Lung (tissue), 17 donors: ENCODE measurements at places on chromosomes 1 and 21.
A peak's percentile ranks its signal among the peaks of the same experiment; 100 is the strongest.

DNA sequence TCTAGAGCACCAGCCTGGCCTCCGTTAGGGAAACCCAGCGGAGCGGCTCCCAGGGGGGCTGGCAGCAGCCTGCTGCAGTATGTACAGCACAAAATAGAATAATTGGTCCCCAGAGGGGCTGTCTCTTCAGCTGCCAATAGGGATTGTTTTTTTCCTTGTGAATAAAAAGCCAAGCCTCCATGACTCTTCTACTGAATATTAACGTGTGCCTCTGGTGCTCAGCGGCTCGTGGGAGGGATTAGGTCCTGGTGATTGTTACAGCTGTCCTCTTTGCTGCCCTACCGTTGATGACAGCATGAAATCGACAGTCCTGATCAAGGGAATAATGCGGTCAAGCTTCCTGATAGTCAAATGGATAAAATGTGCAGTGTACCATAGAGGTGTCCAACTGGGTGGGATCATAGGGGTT lies 190.7 kb upstream of the RUNX1 start:
- H3K36me3 ChIP-seq, result no peaks in the 10 kb centered on the region
- H3K4me1 ChIP-seq, result no peaks in the 10 kb centered on the region
- H3K27me3 ChIP-seq, result peaks cover 2% of the 10 kb centered on the region
- no peak for DNase-seq
- H3K27ac ChIP-seq, result no peak overlapping the region
- no peak overlapping the region for H3K4me3 ChIP-seq

DNA sequence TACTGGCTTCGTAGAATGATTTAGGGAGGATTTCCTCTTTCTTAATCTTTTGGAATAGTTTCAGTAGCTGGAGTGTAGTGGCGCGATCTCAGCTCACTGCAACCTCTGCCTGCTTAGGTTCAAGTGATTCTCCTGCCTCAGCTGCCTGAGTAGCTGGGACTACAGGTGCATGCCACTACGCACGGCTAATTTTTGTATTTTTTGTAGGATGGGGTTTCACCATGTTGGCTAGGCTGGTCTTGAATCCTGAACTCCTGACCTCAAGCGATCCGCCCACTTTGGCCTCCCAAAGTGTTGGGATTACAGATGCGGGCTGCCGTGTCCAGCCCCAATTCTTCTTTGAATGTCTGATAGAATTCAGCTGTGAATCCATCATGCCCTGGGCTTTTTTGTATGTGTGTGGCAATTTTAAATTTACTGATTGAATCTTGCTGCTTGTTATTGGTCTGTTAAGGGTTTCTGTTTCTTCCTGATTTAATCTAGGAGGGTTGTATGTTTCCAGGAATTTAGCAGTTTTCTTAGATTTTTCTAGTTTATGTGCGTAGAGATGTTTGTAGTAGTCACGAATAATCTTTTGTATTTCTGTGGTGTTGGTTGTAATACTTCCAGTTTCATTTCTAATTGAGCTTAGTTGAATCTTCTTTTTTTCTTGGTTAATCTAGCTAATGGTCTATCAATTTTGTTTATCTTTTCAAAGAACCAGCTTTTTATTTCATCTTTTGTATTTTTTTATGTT lies 15.3 kb downstream of the MAN1C1 start:
- peak; percentile 18 for DNase-seq
- no peaks in the 10 kb centered on the region for H3K27me3 ChIP-seq
- H3K27ac ChIP-seq, result peak overlapping the region; percentile 40

- H3K27ac ChIP-seq, result no peak overlapping the region
- H3K4me3 ChIP-seq, result peak overlapping the region; percentile 60
- H3K36me3 ChIP-seq, result no peaks in the 10 kb centered on the region
These were observed 823 bp upstream of the PRKAA2 start for GRCh38 chr1:56644064-56644918.

- no peaks in the 10 kb centered on the region for H3K27me3 ChIP-seq
- no peak overlapping the region for H3K27ac ChIP-seq
- no peak for DNase-seq
These were observed 116.1 kb downstream of the DENND1B start for GRCh38 chr1:197659171-197659570.

DNA sequence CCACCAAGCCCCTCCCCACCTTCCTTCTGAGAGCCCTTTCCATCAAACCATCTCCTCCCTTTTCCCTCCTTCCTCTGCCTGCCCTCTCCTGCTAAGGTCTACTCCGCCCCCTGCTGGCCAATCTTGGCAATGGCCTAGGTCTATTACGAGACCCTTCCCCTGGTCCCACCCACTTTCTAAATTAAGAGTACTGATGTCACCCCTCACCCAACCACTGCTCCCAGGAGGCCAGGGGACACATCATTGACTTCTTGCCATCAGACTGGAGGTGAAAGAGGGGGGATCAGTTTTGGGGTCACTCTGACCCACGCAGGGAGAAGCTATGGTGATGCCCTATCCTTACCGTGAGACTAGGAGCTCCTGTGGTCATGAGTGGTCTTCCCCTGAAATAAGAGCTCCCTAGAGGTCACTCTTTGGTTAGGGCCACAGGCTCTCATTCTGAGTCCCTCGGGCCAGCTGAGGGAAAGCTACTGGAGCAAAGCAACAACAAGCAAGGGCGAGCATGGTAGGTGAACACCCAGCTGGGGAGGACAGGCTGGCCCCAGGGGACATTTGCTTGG lies 34.6 kb upstream of the S100A7 start:
- H3K4me3 ChIP-seq, result no peak overlapping the region
- H3K4me1 ChIP-seq, result peaks cover 33% of the 10 kb centered on the region
- no peaks in the 10 kb centered on the region for H3K36me3 ChIP-seq
- peak; percentile 73 for DNase-seq
- no peak overlapping the region for H3K27ac ChIP-seq
- no peaks in the 10 kb centered on the region for H3K27me3 ChIP-seq

DNA sequence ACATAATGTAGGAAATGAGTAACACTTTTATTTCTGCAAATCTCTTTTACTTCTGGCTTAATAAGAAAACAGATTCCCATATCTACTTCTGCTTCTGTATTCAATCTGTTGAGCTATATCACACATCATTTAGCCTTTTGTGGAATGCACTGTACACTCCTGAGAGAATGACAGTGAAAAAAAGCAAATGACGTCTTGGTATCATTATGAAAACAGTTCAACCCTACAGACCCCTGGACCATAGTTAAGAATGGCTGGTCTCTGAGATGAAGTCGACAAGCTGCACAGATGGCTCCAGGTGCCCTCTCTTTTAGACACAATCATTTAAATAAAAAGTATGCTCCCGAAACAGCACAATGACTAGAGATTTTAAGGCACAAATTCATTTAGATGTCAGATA lies 247.0 kb downstream of the RERE start:
- H3K4me3 ChIP-seq, result no peak overlapping the region
- H3K27me3 ChIP-seq, result no peaks in the 10 kb centered on the region
- no peak overlapping the region for H3K27ac ChIP-seq
- H3K36me3 ChIP-seq, result no peaks in the 10 kb centered on the region
- peaks cover 24% of the 10 kb centered on the region for H3K4me1 ChIP-seq
- DNase-seq, result no peak

DNA sequence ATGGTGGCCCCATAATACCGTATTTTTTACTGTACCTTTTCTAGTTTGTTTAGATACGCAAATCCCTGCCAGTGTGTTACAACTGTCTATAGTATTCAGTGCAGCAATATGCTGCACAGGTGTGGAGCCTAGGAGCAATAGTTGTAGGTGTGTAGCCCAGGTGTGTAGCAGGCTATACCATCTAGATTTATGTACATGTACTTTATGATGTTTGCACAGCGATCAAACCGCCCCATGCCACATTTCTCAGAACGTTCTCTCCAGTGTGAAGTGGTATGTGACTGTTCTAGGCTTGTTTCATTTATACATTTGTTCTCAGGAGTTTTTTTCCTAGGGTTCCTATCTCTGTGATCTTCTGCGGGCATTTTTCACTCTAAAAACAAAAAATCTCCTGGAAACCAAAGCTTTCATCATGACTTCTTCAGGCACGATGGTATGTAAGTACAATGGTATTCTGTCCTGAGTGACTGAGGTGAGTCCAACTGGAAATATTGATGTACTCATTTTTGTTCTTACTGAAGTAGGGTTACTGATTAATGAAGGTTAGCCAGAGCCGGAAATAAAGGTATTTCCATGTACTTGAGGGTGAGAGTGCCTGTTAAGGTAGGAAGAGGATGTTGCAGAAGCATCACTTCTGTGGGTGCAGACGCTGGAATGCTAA lies 153.0 kb downstream of the GABPA start:
- H3K27ac ChIP-seq, result no peak overlapping the region
- DNase-seq, result no peak
- no peak overlapping the region for H3K4me3 ChIP-seq
- peaks cover 7% of the 10 kb centered on the region for H3K36me3 ChIP-seq
- no peaks in the 10 kb centered on the region for H3K27me3 ChIP-seq

DNA sequence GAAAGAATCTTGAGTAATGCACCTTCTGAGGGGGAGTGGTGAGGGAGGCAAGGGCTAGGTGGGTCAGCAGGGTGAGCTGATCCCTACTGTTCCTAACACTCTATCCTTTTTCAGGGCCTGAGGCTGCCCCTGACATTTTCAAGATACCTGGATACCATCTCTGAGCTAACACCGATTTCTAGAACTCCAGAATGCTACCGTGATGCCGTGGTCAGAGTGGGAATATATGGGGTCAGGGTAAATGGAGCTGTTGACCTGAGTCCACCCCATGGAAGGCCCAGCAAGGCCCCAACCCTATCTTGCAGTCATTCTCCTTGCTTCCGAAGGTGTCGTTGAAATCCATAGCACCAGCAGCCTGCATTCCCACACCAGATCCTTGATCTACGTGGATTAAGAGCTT lies 18.0 kb upstream of the PTPRF start:
- H3K27ac ChIP-seq, result no peak overlapping the region
- no peaks in the 10 kb centered on the region for H3K4me1 ChIP-seq
- DNase-seq, result no peak
- no peaks in the 10 kb centered on the region for H3K36me3 ChIP-seq

DNA sequence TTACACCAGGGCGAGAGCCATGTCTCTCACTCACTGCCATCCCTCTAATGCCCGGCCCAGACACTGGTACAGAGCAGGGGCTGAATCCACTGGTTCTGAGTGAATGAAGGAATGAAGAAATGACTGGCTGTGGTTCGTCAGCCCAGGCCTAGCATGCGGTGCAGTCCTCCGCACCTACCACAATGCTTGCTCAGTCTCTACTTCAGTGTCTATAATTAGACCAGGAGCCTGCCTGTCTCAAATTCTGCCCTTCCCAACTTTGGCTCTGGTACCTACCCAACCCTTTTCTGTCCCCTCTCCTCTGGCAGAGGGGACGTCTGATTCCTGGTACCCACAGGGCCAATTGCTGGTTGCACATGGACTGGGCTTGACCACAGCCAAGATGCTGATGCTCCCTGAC lies 118.2 kb upstream of the GRIK3 start:
- no peaks in the 10 kb centered on the region for H3K4me1 ChIP-seq
- H3K27ac ChIP-seq, result no peak overlapping the region
- H3K27me3 ChIP-seq, result no peaks in the 10 kb centered on the region
- DNase-seq, result no peak

DNA sequence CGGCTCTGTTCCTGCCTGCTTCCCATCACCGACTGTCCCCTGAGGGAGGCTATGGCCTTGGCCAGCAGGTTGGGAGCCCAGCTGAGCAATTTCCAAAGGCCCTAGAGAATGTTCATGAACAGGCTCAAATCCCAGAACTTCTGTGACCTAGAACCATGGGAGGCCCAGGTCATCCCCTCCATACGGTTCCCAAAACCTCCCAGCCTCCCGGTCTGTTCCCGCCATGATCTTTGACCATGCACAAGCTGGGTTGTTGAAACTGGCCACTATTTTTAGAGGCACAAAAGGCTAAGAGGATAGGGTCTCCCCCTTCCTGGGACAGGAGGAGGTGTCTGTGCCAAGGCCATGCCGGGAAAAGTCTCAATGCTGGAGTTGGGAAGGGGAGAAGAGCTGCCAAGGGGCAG lies 27.5 kb downstream of the EPHA2 start:
- no peaks in the 10 kb centered on the region for H3K27me3 ChIP-seq
- DNase-seq, result no peak
- no peak overlapping the region for H3K4me3 ChIP-seq
- no peak overlapping the region for H3K27ac ChIP-seq

DNA sequence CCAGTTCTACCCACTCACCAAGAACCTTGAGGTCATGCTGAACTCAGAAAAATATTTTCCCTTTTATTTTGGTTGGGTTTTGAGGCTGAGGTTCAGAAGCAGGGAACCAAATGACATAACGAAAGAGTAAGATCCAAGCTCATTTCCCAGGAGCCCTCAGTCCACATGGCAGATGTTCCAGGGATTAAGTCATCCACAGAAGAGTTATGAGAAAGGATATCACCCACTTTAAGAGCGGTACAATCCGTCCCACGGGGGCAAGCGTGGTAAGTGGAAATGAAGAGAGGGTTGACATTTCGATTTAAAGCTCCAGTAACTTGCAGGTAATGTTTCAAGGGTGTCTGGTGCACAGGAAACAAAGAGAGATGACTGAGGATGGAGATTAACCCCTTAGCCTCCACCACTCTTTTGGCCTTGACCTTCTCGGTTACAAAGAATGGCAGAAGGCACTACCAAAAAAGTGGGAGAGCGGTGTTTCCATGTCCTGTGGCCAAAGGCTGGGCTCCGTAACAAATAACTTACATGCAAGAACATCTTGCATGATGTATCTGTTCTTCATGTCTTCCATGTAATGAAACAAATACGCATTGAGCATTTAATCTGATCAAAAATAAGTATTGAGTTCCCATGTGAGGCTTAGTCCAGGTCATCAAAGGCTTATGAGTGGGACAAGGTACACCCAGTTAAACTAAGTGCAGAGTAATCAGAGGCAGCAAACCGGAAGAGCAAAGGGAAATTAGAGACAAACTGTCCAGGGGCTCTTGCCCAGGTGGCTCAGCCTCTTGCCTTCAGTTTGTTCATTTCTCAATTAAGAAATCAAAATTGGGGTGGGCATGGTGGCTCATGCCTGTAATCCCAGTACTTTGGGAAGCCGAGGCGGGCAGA lies 241.4 kb downstream of the TOMM20 start:
- H3K4me1 ChIP-seq, result no peaks in the 10 kb centered on the region
- H3K36me3 ChIP-seq, result no peaks in the 10 kb centered on the region
- H3K27ac ChIP-seq, result no peak overlapping the region
- no peak overlapping the region for H3K4me3 ChIP-seq
- no peak for DNase-seq
- no peaks in the 10 kb centered on the region for H3K27me3 ChIP-seq

DNA sequence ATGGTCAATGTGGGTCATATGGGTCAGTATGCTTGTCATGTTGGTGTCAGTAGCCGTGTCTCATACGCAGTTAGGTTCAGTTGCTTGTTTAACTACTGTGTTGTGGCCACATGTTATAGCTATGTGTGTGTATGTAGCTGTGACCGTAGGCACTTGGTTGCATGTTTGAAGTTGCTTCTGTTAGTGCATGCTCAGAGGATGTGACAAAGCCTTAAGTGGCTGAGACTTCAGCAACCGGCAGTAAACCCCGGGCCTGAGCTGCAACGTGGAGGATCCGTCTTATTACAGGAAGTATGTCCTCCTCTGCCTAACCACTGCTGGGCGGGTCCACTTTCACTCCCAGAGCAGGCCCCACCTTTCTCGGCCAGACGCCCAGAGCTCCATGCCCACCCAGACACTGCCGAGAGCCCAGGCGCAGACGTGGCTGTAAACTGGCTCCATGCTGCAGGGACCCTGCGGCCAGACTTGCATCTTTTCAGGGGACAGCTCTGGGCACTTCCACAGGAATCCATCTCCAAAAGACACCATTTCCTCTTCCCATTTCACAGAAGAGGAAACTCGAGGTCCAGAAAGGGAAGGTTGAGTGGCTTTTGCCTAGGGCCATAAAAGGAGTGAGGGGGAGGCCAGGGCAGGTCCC lies 2.2 kb downstream of the TCEA3 start:
- H3K4me3 ChIP-seq, result no peak overlapping the region
- H3K27ac ChIP-seq, result peak overlapping the region; percentile 76
- peak; percentile 90 for DNase-seq
- peaks cover 34% of the 10 kb centered on the region for H3K4me1 ChIP-seq
- no peaks in the 10 kb centered on the region for H3K36me3 ChIP-seq
- no peaks in the 10 kb centered on the region for H3K27me3 ChIP-seq
